Osteoblast (primary cell): ENCODE measurements at places on chromosomes 12 and 14. TPM values are rescaled to one million over a fixed set of nuclear protein-coding genes. Genes with fewer than 3 reads are reported as not detected.

The DHRS4L2 gene
- 9.0 and 9.7 TPM in 2 replicates for total RNA-seq

The SLC25A21 gene
- 0.29 and 0.72 TPM in 2 replicates for total RNA-seq

The CYP27B1 gene
- 0.29 and 0.36 TPM in 2 replicates for total RNA-seq

DNA sequence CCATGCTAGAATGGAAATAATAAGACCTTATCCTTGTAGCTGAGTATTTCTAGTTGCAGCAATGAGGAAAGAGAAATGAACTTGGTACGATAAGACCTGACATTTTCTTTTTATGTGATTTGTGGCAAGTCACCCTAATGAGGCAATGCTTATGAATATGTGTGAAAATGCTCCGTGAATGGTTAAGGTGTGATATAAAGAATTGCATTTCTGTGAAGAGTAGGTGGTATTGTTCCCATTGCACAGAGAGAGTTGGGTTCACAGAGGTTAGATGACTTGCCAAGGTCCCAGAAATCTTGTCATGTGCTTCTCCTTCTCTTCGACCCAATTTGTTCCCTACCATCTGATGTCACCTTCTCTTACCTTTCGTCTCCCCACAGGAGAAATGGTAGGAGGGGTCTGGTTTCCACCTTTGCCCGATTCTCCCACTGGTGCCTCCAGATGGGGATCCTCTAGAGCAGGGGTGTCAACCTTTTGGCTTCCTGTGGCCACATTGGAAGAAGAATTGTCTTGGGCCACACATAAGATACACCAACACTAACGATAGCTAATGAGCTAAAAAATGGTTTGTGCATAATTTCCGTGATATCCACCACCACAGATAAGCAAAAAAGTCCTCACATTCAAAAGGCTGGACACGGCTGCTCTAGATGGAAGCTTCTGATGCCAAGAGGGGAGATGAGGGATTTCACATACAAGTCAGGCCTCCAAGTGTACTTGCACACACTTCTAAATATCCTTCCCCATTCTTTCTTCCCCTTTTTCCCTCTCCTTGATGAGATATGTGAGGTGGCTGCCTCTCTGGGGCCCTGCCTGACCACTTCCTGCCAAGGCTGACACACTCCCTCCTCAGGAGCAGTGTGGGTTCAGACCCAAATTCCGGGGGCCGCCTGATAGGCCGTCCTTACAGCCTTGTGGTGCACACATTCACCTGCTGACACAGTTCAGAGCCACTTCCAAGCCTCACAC lies 96.1 kb downstream of the PLXNC1 start:
- peaks cover 32% of the 10 kb centered on the region for H3K27me3 ChIP-seq
- H3K4me3 ChIP-seq = no peak overlapping the region
- no peak overlapping the region for H3K27ac ChIP-seq
- no peaks in the 10 kb centered on the region for H3K4me1 ChIP-seq
- DNase-seq = no peak

DNA sequence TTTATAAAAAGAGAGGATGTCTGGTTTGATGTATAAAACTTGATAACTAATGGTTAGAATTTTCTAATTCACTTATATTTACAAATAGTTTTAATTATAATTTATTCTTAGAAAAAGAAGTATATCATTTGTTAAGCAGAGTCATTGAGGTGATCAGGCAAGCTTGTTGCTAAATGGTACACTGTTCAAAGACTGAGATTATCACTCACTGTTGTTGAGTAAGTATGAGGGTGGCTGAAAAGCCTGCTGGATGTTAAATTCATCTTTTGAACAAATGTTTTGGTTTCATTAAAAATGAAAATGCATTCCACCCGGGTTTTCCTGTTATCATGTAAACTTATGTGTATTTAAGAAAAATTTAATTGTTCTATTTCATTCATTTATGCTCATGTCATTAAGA lies 451.8 kb downstream of the ADAMTS20 start:
- peaks cover 21% of the 10 kb centered on the region for H3K4me1 ChIP-seq
- no peak for DNase-seq
- H3K36me3 ChIP-seq = no peaks in the 10 kb centered on the region
- no peak overlapping the region for H3K4me3 ChIP-seq

- peak overlapping the region; percentile 85 for H3K27ac ChIP-seq
- no peaks in the 10 kb centered on the region for H3K27me3 ChIP-seq
- no peak overlapping the region for H3K4me3 ChIP-seq
- H3K36me3 ChIP-seq = no peaks in the 10 kb centered on the region
These were observed 15.2 kb upstream of the LUM start for GRCh38 chr12:91126516-91126915.

DNA sequence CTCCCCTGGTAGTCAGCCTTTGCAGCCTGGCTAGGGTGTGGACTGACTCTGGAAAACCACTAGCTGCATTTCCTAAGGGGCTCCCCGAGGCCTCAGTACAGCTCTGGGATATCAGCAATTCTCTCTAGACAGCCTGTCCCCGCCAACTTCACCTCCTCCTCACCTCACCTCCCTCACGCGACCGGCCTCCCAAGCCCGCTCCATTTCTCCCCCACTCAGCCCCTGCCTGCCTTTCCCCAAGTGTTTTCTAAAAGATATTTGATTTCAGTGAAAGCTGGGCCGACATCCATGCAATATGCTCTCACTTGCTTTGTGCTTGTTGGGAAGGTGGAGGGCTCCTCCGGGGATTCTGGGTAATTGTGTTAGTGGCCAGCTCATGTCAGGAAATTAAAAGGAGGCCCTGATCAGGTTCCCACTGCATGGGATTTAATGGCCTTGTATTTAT lies 91.8 kb downstream of the ESRRB start:
- no peaks in the 10 kb centered on the region for H3K36me3 ChIP-seq
- H3K4me3 ChIP-seq = no peak overlapping the region
- DNase-seq = peak; percentile 39
